ENCODE measurements at places on chromosomes 16 and 17. TPM values are rescaled to one million over a fixed set of nuclear protein-coding genes. Genes with fewer than 3 reads are reported as not detected.

- DNase-seq = no peak
Observed at GRCh38 chr16:53219795-53220454, 165.1 kb downstream of the CHD9 start.

Gene FADS6
- not detected for total RNA-seq

Gene RHBDL3
- 0.41 TPM for total RNA-seq

- DNase-seq = no peak
Observed at GRCh38 chr17:81712468-81713003, 452 bp downstream of the SLC25A10 start.

GRCh38 chr17:77729587-77729986 lies 228.9 kb upstream of the TNRC6C start:
- no peak for DNase-seq

GRCh38 chr17:29143894-29144293 lies 36.3 kb downstream of the MYO18A start:
- DNase-seq = no peak

All from upper lobe of right lung (tissue), 1 donor.